Motor neuron (in vitro differentiated cells): ENCODE measurements at places on chromosomes 1 and 21. TPM values are rescaled to one million over a fixed set of nuclear protein-coding genes. Genes with fewer than 3 reads are reported as not detected.
A peak's percentile ranks its signal among the peaks of the same experiment; 100 is the strongest.

The MATN1 gene
- total RNA-seq: 1.9 and 2.0 TPM in 2 replicates

The CCDC30 gene
- 33.4 and 36.1 TPM in 2 replicates for total RNA-seq

The RAB29 gene
- total RNA-seq: 2.0 and 2.3 TPM in 2 replicates

The TNFRSF4 gene
- total RNA-seq: 0.18 and 0.41 TPM in 2 replicates

The MEX3A gene
- total RNA-seq: 17.9 and 22.2 TPM in 2 replicates

The CAPZA1 gene
- total RNA-seq: 164 and 179 TPM in 2 replicates

GRCh38 chr1:108845991-108846390 lies 10.9 kb downstream of the AKNAD1 start:
- ATAC-seq: no peak

DNA sequence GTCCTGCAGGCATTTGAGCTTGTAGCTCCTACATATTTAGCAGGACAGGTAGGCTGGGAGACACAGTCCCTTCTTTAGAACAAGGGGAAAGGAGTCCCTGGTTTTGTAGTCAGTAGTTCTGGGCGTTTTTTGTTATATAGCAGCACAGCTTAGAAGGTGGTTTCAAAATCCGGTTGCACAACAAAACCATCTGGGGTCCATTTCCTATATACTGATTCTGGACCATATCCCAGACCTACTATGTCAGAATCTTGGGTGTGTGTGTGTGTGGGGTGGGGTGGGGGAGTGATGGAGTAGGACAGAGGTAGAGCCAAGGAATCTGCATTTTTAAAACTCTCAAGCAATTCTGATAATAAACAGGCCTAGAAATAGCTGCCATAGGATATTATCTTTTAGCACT lies 21.6 kb downstream of the METTL13 start:
- peak; percentile 67 for ATAC-seq

DNA sequence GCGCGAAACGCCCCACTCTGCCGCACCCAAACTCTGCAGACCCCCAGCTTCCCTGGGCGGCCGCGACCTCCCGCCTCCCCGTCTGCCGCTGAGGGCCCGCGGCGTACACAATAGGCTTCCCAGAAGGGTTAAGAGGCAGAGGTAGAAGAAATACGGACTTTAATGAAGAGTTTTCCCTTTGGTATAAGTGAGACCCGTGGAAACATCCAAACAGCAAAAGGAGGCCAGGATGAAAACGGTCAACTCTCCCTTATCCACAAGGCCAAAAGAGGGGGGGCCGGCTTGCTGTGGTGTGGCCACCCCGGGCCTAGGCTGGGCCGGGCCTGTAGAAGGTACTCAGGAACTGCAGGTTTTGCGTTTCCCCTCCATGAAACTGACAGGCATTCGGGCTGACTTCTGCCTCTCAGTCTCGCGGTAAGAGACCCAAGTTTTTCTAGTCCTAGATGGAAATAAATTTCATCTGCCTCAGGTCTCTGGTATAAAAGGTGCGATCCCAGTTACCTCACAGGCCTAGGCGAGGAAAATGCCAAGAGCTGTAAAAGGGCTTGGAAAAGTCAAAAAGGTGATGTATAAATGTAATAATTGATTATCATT lies 671 bp upstream of the PYGO2 start:
- ATAC-seq: peak; percentile 2

GRCh38 chr1:47688461-47689296 lies 250.8 kb downstream of the FOXD2 start:
- ATAC-seq: no peak

DNA sequence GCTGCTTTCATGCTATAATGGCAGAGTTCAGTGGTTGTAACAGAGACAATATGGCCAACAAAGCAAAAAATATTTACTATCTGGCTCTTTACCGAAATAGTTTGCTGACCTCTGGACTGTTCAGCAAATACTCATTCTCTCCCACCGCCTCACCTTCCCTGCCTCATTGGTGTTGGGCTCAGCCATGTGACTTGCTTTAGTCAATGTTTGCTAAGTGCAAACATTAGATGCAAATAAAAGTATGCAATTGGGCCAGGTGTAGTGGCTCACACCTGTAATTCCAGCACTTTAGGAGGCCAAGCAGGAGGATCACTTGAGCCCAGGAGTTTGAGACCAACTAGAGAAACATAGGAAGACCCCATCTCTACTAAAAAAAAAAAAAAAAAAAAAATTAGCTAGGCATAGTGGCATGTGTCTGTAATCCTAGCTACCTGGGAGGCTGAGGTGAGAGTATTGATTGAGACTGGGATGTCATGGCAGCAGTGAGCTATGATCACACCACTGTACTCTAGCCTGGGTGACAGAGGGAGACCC lies 55.1 kb downstream of the RPL5 start:
- ATAC-seq: no peak

DNA sequence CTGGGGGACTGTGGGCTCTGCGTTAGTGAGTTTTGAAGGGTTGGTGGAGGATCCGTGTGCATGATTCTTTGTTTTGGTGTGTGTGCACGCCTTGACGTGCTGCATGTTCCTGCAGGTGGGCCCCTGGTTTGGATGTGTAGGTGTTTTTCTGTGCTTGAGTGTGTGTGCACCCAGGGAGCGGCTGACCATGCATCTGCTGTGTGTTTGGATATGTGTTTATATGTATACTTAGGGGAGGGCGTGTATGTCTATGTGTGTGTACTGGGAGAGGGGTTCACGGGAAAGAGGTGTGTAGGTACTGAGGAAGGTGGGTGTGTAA lies 1.1 kb downstream of the VANGL2 start:
- peak; percentile 8 for ATAC-seq

DNA sequence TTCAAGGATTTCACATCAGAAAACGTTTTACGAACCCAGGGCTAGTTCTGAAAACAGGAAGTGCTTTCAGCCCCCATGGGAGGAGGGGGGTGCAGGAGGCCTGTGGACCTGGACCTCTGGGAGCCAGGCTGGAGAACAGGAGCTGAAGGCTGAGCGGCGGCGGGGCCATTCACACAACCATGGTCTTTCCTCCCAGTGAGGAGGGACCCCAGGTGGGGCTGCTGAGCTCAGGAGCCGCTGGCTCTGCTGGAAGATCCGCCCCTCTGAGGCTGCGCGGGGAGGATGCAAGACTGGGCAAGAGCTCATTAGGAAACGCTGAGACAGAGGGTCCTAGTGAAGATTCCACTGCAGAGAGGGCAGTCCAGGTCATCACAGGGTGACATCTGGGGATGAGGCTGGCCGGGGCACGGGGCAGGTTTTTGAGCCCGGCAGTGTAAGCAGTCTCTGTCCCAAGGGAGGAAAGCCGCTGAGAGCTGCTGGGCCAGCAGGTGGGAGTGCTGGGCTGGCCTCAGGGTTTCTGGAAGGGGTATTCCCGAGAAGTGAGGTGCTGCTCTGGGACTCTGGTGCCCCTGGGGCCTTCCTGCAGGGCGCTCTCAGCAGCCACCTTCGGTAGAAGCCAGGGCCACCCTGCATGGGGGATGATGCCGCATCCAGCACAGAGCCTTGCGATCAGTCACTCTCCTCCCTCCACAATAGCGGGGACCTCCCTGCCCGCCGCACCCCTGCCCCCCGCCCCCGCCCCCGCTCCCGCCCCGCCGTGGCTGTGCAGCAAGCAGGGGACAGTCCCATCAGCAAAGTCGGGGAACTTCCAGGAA lies 7.5 kb downstream of the MX2 start:
- ATAC-seq: peak; percentile 89

DNA sequence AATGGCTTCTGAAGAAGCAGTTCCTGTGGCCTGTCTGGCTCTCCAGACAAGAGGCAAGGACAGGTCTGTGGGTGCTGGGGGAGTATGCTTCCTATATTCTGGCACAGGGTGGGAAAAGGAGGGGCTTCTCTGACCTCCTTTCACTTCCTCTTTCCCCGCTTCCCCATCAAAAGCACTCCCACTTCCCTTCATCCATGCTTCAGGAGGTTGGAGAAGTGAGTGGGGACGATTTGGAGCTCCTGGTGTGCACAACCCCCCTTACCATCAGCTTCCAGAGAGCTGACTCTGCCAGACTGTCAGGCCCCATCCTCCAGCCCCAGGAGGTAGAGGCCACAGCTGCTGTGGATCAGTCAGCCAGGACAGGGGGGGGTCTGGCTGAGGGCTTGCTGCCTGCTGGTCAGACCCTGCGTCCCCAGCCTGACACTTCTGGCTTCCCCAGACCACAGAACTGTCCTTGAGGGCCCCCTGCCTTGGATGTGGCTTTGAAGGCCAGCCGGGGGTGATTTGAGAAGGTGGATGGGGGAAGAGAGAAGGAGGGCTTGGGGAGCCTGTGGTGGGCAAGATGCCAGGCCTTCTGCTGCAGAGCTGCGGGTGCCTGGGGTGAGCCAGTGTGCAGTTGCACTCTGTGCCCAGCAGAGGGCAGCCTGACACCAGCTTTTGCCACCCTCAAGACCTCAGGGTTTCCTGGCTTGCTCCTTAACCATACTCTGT lies 21.5 kb upstream of the TMEM222 start:
- ATAC-seq: peak; percentile 77

- no peak for ATAC-seq
Measured at GRCh38 chr21:34132926-34133325, 59.5 kb downstream of the MRPS6 start.

DNA sequence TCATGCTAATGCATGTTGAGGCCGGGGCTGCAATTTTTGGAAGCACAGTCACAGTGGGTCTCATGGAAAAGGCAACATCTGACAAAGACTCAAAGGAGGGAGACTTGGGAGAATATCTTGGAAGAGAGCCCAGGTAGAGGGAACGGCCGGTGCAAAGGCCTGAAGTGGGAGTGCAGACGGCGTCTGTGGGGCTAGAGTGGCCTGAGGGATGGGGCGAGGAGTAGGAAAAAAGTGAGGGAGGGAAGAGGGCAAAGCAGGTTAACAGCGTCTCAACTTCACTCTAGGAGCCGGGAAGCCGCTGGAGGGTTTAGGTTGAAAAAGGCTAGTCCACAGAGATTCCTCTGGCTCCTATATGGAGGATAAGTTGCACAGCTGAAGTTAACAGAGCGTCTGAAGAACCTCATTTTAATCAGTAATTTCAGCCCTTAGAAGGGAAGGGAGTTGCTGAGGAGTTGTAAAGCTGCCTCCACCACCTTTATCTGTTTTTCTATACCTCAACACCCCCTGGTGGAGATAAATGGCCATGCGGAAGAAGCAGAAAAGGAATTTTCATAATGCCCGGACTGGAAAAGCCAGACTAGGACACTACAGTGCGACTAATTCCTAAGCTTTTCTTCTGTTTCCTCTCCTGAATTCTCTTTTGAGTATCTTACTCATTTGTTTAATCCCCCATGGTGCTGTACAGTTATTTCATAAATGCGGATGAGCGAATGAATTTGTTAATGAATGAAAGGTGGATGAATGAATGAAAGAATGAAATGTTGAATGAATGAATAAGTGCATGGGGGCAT lies 78.7 kb upstream of the ZNF281 start:
- peak; percentile 75 for ATAC-seq

GRCh38 chr1:163035446-163036249 lies 33.5 kb upstream of the RGS4 start:
- ATAC-seq: peak; percentile 84

DNA sequence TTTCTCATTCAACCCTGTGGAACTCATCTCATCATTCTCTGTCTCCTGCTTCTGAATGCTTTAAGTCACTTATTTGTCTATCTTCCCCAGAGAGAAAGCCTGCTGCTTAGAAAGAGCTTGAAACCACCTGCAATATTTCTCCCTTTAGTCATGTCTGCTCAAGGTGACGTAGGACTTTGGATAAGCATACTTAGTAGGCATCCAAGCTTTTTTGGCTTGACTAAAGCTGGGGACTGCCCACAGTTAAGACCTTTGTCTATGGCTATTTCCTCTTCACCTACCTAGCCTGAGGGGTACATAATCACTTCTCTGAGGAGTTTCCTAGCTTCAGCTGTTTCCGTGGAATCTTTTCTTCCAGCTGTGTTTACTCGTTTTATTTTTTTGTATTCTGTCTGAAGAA lies 665.8 kb upstream of the CAMK1G start:
- no peak for ATAC-seq

GRCh38 chr21:36738489-36739126 lies 39.7 kb downstream of the SIM2 start:
- ATAC-seq: no peak

DNA sequence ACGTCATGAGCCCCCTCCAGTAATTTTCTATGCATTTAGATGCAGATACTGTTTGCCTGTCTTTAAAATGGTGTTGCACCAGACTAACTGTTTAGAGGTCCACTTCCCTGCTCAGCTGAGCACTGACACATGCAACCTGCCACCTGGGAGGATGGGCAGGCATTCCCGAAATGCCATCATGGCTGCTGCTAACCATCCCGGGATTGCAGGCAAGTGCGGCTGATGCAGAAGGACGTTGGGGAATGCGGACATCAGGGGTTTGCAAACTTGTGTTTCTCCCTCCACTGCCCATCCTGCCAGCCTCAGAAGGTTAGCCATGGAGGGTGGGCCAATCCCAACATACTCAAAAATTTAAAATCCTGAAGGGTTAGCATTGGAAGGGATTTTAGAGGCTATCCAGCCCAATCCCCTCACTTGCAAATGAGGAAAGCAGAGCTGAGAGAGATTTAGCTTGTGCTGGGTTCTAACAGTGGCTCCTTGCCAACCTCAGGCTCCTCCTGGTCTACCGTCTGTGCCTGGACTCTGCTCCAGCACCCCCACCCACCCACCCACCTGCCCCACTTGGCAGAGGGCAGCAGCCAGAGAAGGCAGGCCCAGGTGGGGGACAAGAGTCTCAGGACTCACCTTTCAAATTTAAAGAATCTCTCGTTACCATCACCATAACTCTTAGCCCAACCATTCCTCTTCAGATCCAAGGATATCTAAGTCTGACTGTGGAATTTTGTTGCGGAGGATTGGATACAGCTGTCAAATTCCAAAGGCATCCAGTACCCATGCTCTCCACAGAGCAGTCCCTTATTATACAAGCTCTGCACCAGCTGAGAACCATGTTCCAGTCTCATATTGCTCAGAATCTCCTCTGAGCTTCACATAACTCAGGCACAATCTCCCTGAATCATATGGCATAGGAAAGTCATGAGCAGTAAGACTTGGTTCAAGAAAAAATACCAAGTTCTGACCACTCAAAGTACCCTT lies 34.2 kb downstream of the HIVEP3 start:
- no peak for ATAC-seq
